ENCODE measurements at places on chromosomes 4 and X. TPM values are rescaled to one million over a fixed set of nuclear protein-coding genes. Genes with fewer than 3 reads are reported as not detected.

Gene PFKFB1
- not detected for total RNA-seq

Gene IL1RAPL1
- total RNA-seq, result 0.58 TPM

Gene SEL1L3
- 4.3 TPM for total RNA-seq

Gene NXF3
- total RNA-seq, result not detected

Gene TMPRSS11B
- total RNA-seq, result not detected

Gene GAR1
- 5.7 TPM for total RNA-seq

Gene CT45A6
- not detected for total RNA-seq

Gene TAF7L
- 0.29 TPM for total RNA-seq

Gene TLR2
- not detected for total RNA-seq

Gene NXF2
- total RNA-seq, result not detected

Gene RBM46
- total RNA-seq, result not detected

Gene MUC7
- not detected for total RNA-seq

Gene RS1
- not detected for total RNA-seq

Gene MAGEC2
- not detected for total RNA-seq

Gene HNRNPH2
- total RNA-seq, result 53.5 TPM

Gene CT45A10
- not detected for total RNA-seq

Gene CXCL8
- 6.4 TPM for total RNA-seq

Gene STK32B
- total RNA-seq, result not detected

Gene HAND2
- 50.2 TPM for total RNA-seq

Gene S100P
- total RNA-seq, result not detected

Gene VCX2
- not detected for total RNA-seq

Gene CCDC158
- total RNA-seq, result not detected

Gene P2RY8
- total RNA-seq, result not detected

Gene CTAG1B
- not detected for total RNA-seq

Gene ZNF711
- total RNA-seq, result 0.29 TPM

Gene MAMLD1
- total RNA-seq, result 1.2 TPM

Gene GRK4
- 1.7 TPM for total RNA-seq

Gene DRD5
- not detected for total RNA-seq

Gene PAGE5
- total RNA-seq, result not detected

Gene KLHL5
- 45.8 TPM for total RNA-seq

Gene QRFPR
- total RNA-seq, result not detected

Gene ABCG2
- 1.2 TPM for total RNA-seq

Gene CXCR3
- not detected for total RNA-seq

Gene BEX2
- total RNA-seq, result not detected

Gene TLR3
- 8.6 TPM for total RNA-seq

Gene CXCL5
- total RNA-seq, result 2.7 TPM

Gene TCEAL7
- total RNA-seq, result 43.2 TPM

Gene TMPRSS11A
- total RNA-seq, result not detected

Gene EDA
- total RNA-seq, result under 0.01 TPM

Gene RASSF6
- total RNA-seq, result 0.18 TPM

Gene GASK1B
- total RNA-seq, result 24.8 TPM

Gene SLC34A2
- total RNA-seq, result not detected

Gene DGKK
- total RNA-seq, result not detected

Gene BEX1
- 3.7 TPM for total RNA-seq

Gene SCML2
- 0.29 TPM for total RNA-seq

Gene VCX3B
- not detected for total RNA-seq

Gene SORBS2
- not detected for total RNA-seq

Gene IL2
- not detected for total RNA-seq

Gene MAGIX
- 1.4 TPM for total RNA-seq

Gene ARX
- total RNA-seq, result not detected

Gene XKRX
- not detected for total RNA-seq

Gene FGA
- not detected for total RNA-seq

Gene NPY1R
- not detected for total RNA-seq

Gene STS
- 5.8 TPM for total RNA-seq

Gene CENPI
- 28.8 TPM for total RNA-seq

Gene GPR143
- 0.53 TPM for total RNA-seq

Gene SMIM14
- total RNA-seq, result 41.5 TPM

Gene GABRG1
- not detected for total RNA-seq
